ENCODE measurements at places on chromosomes 6 and 20.

GRCh38 chr6:42522036-42522435 is 41.8 kb upstream of the UBR2 start:
- no peak for DNase-seq

GRCh38 chr20:59003836-59004492 is 3.1 kb downstream of the CTSZ start:
- DNase-seq = no peak

- DNase-seq = no peak
These were observed 8.5 kb upstream of the BTN1A1 start for GRCh38 chr6:26491604-26492003.

- DNase-seq = no peak
These were observed 347.0 kb downstream of the QKI start for GRCh38 chr6:163761481-163761880.

GRCh38 chr6:73309535-73309784 is 44.6 kb downstream of the DPPA5 start:
- no peak for DNase-seq

- no peak for DNase-seq
These were observed 120.1 kb upstream of the TCF21 start for GRCh38 chr6:133768656-133769295.

DNA sequence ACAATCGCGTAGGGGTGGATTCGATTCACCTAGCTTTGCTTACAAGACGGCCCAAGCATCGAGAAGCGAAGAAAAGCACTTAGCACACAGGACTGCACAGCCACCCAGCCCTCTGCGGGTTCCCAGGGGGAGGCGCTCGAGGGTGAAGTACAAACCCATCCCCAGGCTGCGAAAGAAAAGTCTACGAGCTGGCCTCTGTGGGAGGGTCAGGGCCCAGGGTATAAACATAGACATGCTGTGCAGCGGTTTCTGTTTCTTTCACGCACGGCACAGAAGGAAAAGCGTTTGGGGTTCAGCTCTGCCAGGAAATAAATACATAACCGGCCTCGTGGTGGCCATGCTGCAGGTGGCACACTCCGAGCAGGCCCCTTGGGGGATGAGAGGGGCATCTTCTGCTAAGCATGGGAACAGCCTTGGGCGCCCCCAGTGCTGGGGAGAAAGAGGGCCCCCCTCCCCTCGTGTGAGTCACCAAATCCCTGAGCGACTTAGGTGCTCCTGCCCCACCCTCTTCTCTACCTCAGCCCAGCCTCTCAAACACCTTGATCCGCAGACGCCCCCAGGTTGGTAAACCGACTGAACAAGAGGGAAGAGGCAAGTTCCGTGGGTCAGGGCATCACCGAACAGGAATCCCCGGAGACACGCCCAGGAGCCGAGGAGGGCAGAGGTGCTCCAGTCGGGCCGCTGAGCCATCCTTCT is 91.6 kb upstream of the RIPOR2 start:
- DNase-seq = no peak

DNA sequence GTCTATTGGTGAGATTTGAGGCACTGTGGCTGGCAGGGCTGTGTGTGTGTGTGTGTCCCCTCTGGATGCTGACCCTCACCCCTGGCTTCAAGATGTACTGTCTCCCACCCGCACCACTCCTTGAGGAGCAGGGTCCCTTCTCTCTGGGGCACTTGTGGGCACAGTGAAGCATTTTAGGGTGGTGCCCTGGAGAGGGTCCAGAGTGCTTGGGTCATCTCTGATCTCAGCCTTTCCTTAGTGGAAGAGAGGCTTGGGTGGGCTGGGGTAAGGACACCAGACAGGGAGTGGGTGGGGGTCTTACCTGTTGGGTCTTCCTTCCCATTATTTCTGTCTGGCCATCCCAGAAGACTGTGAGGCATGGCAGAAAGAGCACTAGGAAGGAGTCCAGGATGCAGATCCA is 66.1 kb downstream of the EFCAB8 start:
- no peak for DNase-seq

GRCh38 chr6:166253281-166253681 is 54.9 kb downstream of the PRR18 start:
- DNase-seq = peak; percentile 66

DNA sequence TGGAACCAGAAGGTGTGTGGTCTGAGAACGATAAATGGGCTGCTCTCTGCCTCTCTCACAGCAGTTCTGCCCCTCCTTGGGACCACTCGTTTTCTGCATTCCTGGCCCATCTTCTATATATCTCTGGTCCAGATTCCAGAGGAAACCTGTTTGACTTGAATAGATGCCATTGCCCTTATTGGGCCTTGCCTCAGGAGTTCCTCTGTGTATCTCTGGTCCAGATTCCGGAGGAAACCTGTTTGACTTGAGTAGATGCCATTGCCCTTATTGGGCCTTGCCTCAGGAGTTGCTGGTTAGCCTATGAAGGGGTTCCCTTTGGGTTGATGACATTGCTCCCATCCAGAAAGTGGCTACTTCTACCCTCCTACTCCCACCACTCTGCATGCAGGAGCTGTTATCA is 189.4 kb downstream of the SLC16A10 start:
- no peak for DNase-seq

GRCh38 chr6:41182069-41183034 is 18.6 kb downstream of the TREML2 start:
- peak; percentile 55 for DNase-seq

- DNase-seq = no peak
These were observed 1.3 kb upstream of the RAMACL start for GRCh38 chr6:166587631-166588413.

GRCh38 chr6:126118936-126119335 is 132.6 kb downstream of the TRMT11 start:
- DNase-seq = no peak

- no peak for DNase-seq
These were observed at the start of gene IRF4 for GRCh38 chr6:391559-392440. TSS of gene IRF4 (plus strand) at chr6:391752. CDS start at chr6:393153, 1,401 bp downstream.

DNA sequence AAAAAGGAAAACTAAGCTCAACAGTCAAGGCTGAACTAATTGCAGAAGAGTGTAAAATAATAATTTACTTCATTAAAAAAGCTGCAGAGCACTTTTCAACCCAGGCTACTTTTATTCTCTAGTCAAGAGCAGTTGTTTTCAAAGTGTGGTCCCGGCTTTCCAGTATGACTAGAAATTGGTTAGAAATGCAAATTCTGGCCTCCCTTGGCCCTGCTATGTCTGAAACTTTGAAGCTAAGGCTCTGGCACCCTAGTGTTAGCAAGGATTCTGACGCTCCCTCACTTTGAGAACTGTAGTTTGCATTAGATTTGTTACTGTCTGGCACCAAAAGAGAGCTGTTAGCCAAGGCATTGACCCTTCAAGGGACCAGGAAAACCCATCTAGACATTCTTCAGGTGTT is 9.5 kb upstream of the NXT1 start:
- DNase-seq = no peak

GRCh38 chr6:51839726-51840374 is 247.6 kb downstream of the PKHD1 start:
- no peak for DNase-seq

GRCh38 chr6:123635144-123635543 is 1.6 kb downstream of the TRDN start:
- DNase-seq = no peak

GRCh38 chr6:149428606-149429005 is 28.5 kb downstream of the SUMO4 start:
- DNase-seq = no peak

GRCh38 chr6:12069891-12070529 is 57.9 kb downstream of the HIVEP1 start:
- DNase-seq = no peak

DNA sequence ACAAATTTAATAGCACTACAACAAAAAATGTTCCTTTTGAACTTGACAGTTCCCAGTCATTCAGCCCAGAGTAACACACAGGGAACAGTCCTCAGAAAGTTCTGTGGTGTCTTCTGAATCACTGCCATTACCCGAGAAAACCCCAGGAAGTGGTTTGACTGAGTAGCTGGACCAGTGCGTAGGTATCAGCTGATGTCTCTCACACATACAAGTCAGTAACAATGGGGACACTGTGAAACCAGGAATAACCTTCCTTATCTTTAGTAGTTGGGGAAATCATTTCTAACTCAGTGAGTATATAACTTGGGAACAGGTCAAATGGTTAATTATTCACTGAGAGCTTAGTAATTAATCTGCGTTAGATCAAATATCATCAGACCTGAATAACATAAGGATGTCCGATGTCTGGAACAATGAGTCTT is 73.1 kb downstream of the HIVEP2 start:
- no peak for DNase-seq

- no peak for DNase-seq
These were observed 77.9 kb downstream of the RFX6 start for GRCh38 chr6:116954938-116955337.

DNA sequence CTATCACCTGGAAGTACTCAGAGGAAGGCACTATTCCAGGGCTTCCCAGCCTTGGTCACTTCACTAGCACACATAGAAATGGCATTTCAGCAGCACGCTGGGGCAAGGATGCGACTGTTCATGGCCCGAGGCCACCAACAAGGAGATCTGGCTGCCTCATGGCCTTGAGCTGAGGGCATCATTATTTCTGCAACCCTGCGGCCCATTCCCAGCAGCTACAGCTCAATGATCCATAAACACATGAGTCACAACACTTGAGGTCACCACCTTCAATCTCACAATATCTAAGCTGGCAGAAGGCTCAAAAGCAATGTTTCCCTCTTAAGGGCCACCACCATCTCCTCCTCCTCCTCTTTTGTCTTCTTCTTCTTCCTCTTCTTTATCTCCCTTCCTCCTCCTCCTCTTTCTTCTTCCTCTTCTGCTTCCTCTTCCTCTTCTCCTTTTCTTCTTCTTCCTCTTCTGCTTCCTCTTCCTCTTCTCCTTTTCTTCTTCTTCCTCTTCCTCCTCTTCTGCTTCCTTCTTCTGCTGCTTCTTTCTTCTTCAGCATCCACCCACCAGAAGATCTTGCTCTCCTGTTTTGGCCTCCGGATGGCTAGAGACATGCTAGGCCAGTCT is 382.9 kb upstream of the CNR1 start:
- DNase-seq = no peak

DNA sequence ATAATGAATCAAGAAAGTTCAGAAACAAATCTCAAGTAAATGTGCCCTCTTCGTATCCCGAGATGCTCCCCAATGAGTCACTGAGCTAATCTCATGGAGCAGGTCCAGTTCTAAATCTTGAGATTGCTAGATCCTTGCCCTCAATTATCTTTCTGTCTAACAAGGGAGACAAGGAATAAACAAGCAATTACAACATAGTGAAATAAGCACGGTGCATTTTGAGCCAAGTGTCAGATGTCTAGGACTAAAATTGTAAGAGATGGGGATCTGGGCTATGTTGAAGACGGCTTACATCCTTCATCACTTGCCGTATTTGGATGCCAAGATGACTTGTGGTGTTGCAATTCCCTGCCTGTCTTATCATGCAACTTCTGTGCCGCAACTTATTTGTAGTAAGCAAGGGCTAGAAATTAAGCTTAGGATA is 56.5 kb upstream of the ADGRF1 start:
- DNase-seq = no peak

- DNase-seq = no peak
These were observed 444.1 kb downstream of the KHDRBS2 start for GRCh38 chr6:61841958-61842357.

GRCh38 chr6:16669227-16669626 is 92.0 kb downstream of the ATXN1 start:
- no peak for DNase-seq

DNA sequence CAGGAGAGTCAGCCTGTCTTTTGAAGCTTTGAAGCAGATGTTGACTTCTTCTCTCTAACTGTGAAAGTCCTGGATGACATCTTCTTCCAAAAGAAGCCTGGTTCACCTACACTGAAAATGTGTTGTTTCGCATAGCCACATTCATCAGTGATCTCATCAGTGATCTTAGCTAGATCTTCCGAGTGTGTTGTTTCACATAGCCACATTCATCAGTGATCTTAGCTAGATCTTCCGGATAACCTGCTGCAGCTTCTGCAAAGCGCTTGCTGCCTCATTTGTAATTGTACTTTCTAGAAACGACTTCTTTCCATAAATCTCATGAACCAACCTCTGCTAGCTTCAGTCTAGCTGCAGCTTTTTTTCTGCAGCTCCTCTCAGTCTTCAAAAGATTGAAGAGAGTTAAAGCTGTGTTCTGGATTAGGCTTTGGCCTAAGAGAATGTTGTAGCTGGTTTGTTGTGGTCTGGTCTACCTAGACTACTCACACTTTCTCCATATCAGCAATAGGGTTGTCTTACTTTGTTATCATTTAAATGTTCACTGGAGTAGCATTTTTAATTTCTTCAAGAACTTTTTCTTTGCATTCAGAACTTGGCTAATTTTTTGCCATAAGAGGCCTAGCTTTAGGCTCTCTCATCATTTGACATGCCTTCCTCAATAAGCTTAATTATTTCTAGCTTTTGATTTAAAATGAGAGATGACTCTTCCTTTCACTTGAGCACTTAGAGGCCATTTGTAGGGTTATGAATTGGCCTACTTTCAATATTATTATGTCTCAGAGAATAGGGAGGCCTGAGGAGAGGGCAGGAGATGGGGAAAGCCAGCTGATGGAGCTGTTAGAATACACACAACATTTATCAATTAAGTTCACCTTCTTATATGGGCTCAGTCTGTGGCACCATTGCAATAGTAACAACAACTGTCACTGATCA is 48.7 kb upstream of the EXOC2 start:
- no peak for DNase-seq

GRCh38 chr20:43936104-43936770 is 21.6 kb downstream of the TOX2 start:
- no peak for DNase-seq

GRCh38 chr6:100212131-100212530 is 218.1 kb upstream of the MCHR2 start:
- no peak for DNase-seq

- no peak for DNase-seq
These were observed 365.8 kb downstream of the SAMD5 start for GRCh38 chr6:147874322-147874721.

- DNase-seq = no peak
These were observed 47.0 kb upstream of the PCSK2 start for GRCh38 chr20:17179840-17180239.

DNA sequence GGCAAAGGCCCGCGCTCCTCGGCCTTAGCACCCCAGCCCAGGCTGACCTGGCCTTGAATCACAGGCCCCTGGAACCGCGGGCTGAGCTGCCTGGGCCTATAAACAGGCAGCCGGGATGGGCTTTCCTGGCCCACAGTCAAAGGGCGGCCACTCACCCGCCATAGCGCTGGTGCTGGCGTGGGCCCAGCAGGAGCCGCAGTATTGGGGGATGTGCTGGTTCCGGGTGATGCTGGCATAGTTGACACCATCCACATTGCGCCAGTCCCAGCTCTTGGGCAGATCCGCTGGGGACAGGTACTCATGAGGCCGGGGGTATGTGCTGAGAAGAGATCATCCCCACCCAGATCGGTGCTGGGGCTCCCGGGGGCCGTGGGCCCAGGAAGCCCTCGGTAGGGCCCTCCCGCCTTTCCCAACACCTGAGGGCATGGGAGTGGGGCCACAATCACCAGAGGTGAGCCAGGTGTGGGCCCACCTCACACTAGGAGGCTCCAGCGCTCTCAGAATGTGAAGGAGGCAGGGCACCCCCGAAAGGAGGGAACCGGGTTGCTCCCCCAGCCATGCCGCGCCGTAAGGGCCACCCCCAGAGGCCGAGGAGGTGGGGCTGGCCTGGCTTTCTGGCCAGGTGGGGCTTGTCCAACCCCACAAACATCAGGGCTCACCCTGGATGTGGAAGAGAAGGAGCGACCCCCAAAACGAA is 739 bp downstream of the CTSZ start:
- DNase-seq = no peak

Data from SK-N-SH (cell line).